Activated gamma-delta T cell treated with Interleukin-2 at 50 U/mL for 16 hours (primary cell): ENCODE measurements at places on chromosomes 7 and 10.
A peak's percentile ranks its signal among the peaks of the same experiment; 100 is the strongest.

GRCh38 chr10:77404810-77405209 is 232.8 kb downstream of the KCNMA1 start:
- DNase-seq = no peak

- DNase-seq = no peak
These were observed 61.7 kb downstream of the ADRA2A start for GRCh38 chr10:111138544-111138943.

- DNase-seq = no peak
These were observed 335.9 kb downstream of the XPNPEP1 start for GRCh38 chr10:109587366-109587765.

GRCh38 chr7:2540641-2541051 is 14.7 kb downstream of the BRAT1 start:
- DNase-seq = no peak

- DNase-seq = no peak
These were observed 58.5 kb upstream of the ECHDC3 start for GRCh38 chr10:11683529-11684320.

DNA sequence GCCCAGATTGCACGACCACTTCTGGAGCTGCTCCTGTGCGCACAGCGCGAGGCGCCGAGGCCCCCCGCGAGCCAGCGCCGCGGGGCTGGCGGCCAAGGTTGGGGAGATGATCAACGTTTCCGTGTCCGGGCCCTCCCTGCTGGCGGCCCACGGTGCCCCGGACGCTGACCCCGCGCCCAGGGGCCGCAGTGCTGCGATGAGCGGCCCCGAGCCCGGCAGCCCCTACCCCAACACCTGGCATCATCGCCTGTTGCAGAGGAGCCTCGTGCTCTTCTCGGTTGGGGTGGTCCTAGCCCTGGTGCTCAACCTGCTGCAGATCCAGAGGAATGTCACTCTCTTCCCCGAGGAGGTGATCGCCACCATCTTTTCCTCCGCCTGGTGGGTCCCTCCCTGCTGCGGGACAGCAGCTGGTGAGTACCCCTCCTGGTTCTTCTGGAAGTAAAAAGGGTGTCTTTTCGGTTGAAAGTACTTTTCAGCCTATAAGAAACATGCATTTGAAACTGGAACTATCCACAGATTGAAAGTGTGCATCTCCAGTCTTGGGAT is 683 bp downstream of the INSIG1 start:
- DNase-seq = peak; percentile 16

- no peak for DNase-seq
These were observed 54.4 kb downstream of the KLHDC10 start for GRCh38 chr7:130124711-130125110.

DNA sequence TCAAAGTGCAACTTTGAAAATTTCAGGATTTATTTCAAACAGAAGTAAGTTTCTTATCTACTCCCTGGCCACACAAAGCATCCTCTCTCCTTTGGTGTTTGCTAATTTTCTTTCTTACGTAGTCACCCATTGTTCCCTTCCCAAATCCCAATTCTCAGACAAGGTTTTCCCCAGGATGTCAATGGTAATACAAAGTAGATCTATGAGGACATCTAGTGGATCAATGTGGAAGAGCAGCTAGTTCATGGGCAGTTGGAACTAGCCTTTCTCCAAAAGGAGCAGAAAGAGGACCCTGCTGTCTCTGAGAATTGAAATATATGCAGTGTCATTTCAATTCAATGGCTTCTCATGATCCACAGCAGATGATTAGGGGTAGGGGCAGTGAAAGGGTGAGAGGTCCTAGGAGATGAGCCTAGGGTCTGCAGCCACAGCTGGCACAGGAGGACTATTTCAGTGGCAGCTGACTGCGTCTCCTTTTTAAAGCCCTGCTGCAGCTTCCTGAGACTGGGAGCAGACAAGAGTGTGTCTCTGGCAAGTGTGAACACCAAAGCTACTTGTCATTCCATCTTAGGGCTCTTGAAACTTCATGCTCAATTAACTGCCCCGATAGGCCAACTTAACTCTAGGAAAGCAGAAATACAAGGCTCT is 632.6 kb downstream of the KCNMA1 start:
- no peak for DNase-seq

DNA sequence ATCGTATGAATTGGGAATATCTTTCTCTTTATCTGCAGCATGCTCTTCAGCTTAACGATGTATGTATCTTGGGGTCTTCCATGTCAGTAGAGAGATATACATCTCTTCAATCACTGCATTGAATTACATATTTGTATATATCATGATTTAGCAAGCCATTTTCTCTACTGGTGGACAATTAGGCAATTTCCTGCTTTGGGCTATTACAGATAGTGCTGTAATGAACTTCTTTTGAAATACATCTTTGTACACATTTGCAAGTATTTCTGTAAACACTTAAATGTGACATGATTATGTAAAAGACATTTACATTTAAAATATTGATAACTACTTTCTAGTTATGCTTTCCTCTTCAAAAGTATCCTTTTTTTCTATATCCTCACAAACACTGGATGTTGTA is 199.0 kb downstream of the PPP1R9A start:
- DNase-seq = no peak

GRCh38 chr7:90404777-90405176 is 1.5 kb downstream of the CLDN12 start:
- DNase-seq = no peak

- no peak for DNase-seq
These were observed 2.7 kb downstream of the ZNF503 start for GRCh38 chr10:75398692-75399460.

DNA sequence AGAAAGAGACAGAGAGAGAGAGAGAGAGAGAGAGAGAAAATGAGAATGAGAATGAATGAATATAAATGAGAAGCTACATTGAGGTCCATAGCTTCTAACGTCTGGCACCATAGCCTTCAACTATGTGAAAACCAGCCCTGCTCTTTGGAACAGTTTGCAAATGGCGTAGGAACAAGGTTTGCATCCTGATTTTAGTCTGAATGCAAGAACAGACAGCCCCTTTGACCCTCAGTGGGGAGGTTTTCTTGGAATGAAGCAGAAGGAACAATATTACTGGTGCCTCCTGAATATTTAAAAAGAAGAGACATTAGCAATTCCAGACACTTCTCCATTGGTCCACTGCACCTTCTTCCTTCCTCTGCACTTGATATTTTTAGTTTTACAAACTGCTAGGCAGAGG is 23.0 kb downstream of the LHPP start:
- DNase-seq = no peak

DNA sequence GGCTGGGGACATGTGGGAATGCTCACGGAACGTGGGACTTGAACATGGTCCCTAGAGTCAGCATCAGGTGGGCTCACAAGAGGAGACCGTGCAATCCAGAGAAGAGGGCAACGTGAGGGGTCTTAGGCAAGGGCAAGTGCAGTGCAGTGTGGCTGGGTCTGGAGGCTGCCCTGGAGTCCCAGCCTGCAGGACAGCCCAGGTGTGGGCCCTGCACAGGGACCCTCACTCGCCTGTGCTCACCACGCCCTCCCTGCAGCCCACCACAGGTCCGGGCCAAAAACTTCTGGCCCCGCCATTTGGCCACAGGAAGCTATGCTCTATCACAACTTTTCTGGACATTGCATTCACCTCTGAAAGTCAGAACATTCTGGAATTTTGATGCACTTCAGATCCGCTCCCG is 133.5 kb downstream of the PAXIP1 start:
- DNase-seq = no peak

DNA sequence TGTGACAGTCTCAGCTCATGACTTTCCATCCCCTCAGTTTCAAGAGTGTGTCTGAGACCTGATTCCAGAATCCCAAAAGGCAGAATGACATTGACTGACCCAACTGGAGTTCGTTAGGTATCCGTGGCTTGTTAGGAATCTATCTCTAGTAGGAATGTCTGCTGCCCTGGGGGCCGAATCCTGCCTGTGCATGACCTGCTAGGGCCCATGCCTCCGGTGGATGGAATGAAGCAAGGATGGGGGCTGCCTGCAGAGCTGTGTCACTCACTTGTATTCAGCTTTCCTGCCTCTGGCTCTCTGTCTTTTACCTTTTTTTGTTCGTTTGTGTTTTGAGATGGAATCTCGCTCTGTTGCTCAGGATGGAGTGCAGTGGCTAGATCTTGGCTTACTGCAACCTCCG is 129.5 kb downstream of the SDK1 start:
- DNase-seq = no peak

GRCh38 chr10:57823398-57823797 is 444.3 kb downstream of the IPMK start:
- no peak for DNase-seq

- DNase-seq = no peak
These were observed 333.3 kb upstream of the TMEM229A start for GRCh38 chr7:124366118-124366517.

DNA sequence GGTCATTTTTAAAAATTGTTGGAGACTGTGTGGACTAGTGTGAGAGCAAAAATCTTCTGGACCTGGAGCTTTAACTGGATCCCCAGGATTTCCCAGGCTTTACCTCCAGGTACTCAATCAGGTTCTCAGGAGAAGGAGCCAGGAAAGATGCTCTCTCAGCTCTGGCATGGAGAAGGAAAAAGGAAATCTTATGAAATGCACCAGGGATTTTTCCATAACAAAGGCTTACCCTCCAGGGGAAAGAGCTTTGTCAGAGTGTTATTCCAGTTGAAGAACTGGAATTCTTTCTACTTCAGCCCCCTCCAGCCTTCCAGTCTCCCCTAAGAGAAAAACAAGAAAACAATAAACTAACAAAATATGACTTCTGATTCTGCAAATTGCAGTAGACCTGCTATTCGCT is 436.7 kb upstream of the ANKRD30A start:
- no peak for DNase-seq

DNA sequence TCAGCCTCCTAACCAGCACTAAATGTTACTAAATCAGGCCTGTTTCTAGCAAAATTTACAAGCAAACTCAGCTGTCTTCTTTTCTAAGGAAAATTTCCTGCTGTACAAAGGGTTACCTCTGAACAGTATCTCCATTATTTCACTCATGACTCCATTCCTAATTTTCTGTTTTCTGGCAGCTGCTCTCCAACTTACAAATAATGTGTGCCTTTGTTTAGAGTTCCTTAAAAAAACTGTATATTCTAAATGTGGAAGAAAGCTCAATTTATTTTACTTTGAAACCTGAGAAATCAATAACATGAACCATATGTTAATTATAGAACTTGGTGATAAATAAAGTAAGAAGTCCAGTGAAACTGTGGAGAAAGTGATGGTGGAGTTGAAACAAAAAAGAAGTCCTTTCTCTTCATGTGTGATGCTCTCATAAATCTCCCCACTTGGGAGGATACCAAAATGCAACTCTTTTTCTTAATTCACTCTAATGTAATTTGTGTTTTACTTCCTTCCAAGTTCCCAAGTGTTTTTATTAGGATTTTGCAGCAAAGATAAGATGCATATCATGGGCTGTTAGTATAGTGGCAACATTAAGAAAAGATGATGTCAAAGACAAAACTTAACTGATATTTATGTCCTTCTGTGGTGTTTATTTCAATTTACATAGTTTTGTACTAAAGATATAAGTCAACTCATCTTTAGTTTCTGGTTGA is 74.8 kb downstream of the CDK6 start:
- no peak for DNase-seq

DNA sequence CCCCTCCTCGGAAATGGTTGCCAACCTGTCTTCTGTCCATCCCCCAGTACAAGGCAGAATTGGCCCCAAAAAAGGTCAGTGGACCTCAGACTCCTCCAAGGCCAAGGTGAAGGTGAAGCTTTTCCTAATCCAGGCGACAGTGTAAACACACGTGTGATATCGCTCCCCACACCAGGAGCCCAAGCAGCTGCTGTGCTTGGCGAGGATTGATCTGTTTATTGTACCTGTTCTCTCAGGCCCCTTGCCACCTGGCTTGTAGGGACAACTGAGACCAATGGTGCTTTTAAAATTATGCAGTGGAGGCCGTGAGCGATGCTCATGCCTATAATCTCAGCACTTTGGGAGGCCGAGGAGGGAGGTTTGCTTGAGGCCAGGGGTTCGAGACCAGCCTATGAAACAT is 66.1 kb upstream of the GTF2IRD1 start:
- DNase-seq = no peak

DNA sequence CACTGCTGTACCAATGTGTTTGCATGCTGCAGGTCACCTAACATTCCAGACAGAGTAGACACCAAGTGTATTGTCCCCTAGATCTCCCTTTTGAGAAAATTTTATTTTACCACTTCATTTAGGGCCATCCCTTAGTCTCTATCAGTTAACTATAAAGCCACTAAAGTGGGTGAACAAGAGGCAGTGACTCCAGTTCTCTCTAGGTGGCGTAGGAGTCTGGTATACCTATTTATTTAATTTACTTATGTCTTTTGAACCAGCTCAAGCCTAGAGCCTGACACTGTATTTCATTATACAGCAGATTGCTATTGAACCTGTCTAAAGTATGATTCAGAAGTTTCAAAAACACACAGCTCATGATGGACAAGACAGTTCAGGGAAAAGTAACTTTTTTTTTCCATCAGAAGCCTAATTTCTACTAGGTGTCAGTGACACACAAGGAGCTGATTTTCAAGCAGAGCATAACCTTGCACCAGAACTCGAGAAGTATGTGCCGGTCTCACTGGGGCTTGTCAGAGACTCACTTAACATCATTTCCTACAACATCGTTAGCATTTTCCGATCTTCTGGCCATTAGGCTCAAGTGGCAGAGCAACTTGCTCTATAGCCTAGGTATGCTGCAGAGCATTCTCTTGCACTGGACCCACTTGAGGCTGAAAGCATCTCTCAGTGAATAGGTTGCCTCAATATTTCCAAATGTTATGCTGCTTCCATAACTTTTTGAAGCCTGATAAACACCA is 175.4 kb downstream of the CDC14C start:
- no peak for DNase-seq

DNA sequence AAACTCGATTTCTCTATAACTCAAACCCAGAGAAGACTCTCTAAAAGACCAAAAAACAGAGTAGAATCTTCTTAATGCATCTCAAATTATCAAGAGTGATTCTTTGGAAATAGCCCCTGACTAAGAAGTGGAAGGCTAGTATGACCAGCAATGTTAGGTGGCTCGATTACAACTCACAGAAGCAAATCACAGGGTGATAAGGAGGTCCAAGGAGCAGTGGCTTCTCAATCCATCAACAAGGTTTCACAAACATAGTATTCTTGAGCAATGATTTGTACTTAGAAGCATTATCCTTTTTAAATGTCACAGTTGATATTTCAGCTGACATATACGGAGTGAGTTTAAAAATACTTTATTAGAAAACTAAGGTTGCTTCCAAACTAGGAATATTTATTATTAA is 127.7 kb downstream of the CNOT4 start:
- DNase-seq = no peak

- no peak for DNase-seq
These were observed 278.4 kb upstream of the SEMA3C start for GRCh38 chr7:81197266-81197665.

GRCh38 chr7:34143402-34143801 is 238.1 kb downstream of the BMPER start:
- no peak for DNase-seq

GRCh38 chr7:73769481-73770001 is 529 bp downstream of the CLDN3 start:
- DNase-seq = no peak

GRCh38 chr7:96203786-96204185 is 118.1 kb downstream of the SLC25A13 start:
- DNase-seq = no peak

GRCh38 chr7:28687537-28687936 is 270.6 kb downstream of the TRIL start:
- no peak for DNase-seq
